ENCODE measurements at places on chromosomes 16 and 17.

GRCh38 chr17:78000341-78000740 is 41.8 kb downstream of the TNRC6C start:
- no peak for ATAC-seq

GRCh38 chr16:85670840-85671239 is 17.9 kb downstream of the GINS2 start:
- ATAC-seq = no peak

GRCh38 chr16:49049191-49049590 is 232.4 kb downstream of the CBLN1 start:
- no peak for ATAC-seq

GRCh38 chr16:51556694-51557340 is 405.7 kb upstream of the SALL1 start:
- ATAC-seq = peak; percentile 60

- ATAC-seq = no peak
These were observed 25.2 kb downstream of the ZDHHC7 start for GRCh38 chr16:84986102-84986501.

GRCh38 chr17:68184141-68184571 is 63.7 kb upstream of the AMZ2 start:
- peak; percentile 49 for ATAC-seq

- peak; percentile 40 for ATAC-seq
These were observed 1.6 kb downstream of the TMC8 start for GRCh38 chr17:78132084-78132676.

- ATAC-seq = peak; percentile 73
These were observed 3.8 kb upstream of the HAP1 start for GRCh38 chr17:41738077-41738800.

DNA sequence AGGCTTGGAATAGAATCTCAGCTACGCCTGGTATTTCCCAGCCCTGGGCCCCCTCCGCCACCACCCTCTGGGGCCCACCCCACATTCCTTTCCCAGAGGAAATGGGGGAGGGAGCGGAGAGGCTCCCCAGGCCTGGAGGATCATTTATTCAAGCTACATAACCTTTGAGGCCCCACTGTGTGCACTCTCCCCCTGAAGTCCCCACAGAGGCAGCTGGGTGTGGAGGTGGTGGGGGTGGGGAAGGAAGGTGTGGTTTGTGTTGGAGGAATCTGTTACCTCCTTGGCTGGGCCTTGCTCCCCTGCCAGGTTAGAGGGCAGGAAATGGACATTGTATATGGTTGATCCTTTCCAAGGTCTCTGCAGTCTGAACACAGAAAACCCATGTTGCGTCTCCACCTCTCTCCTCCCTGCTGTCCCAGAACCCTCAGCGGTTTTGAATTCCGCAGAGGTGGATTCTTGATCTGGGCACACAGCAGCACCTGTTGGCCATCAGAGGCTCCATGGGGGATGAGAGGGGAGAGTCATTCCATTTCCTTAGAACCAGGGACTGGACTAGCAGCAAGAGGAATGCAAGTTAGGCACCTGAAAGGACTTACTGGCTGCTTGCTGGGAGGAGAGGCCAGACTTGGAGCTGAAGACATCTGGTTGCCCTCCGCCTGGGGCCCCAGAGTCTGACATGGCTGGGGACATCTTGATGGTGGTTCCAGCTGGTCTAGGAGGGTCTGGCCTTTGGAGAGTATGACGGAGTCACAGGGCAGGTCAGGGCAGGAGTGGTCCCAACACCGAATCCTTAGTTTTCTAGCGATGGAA is 23.0 kb downstream of the ARHGAP23 start:
- ATAC-seq = no peak

GRCh38 chr17:510226-510917 is 157.8 kb upstream of the RPH3AL start:
- ATAC-seq = no peak

- no peak for ATAC-seq
These were observed 5.0 kb upstream of the TRAF4 start for GRCh38 chr17:28738680-28739384.

DNA sequence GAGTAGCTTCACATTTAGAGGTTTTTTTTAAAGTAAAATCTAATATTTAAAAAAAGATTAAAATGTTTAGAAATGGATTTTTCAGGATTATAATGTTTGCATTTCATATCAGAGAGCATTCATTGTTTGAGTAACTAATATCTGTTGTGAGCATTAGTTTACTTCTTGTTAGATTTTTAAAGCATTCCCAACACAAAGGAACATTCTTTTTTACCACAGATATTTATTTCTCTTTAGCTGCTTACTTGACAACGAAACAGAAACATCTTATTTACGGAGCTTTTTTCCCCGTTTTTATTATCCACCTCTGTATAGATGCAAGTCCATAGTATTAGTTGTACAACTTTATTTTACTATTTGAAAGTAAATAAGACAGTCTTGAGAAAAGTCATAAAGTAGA is 53.0 kb downstream of the NFAT5 start:
- ATAC-seq = no peak

DNA sequence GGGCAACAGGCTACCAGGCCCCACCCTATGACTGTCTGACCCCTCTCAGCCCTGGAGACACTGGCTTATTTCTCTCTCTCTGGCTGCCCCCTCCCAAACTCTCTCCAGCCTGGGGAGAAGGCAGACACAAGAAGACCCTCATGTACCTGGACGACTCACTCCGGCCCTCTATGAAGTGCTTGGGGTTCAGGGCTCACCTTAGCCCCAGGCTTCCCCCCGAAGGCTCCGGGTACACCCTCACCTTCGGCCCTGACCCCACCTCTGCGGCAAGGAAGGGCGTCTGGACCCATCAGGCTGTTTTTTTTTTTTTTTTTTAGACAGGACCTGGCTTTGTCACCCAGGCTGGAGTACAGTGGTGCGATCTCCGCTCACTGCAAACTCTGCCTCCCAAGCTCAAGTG is 906 bp upstream of the CARMIL2 start:
- no peak for ATAC-seq

DNA sequence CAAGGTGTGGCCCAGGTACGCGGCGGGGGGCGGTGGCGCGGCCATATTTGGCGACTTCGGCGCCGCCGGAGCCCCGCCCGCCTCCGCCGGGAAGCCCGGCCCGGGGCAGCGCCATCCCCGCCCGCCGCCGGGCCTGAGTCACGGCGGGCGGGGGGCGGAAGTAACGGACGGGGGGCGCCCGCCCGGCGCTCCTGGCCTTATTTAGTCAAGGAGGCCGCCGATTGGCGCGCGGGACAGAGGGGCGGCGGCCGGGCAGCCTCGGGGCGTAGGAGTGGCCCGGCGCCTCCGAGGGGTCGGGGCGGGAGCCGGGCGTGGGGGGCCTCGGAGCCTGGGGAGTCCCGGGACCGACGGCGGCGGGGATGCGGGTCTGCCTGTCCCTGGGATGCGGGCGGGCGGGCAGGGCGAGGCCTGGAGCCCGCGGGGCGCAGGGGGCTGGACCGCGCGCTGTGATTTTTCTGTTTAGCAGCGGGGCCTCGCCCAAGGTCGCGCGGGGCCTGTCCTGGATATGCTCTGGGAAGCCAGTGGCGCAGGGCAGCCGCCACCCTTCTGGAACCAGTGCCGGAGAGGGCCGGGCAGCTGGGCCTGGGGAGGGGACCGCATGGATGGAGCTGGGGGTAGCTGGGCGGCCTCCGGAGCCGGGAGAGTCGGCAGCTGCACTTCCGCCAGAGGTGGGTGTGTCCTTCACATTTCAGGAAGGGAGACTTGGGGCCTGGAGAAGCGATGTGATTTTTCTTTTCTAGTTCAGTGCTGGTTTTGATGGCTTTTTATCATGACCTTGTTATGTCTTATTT is 2.3 kb upstream of the ACTG1 start:
- peak; percentile 47 for ATAC-seq

GRCh38 chr16:27224271-27224737 is 21.0 kb downstream of the KDM8 start:
- ATAC-seq = no peak

DNA sequence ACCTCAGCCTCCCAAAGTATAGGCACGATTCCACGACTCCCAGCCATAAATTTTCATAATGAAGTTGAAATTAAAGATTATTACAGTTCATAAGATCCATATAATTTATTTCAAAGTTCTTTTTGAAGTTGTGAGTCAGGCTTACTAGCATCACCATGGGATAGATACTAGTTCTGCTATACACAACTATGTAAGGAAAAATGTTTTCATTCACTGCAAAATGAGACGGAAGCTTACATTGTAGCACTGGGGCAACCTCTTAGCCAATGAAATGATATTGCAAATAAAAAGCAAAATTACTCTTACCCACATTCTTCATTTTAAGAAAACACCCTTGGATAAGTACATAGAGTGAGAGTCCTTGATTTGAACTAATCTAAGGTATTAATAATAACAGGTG is 18.8 kb upstream of the MARCHF10 start:
- no peak for ATAC-seq

- ATAC-seq = peak; percentile 42
These were observed 17.1 kb downstream of the ST6GALNAC1 start for GRCh38 chr17:76626442-76626841.

GRCh38 chr16:79715061-79715460 is 114.5 kb upstream of the MAF start:
- no peak for ATAC-seq

GRCh38 chr17:2067048-2067561 is 12.2 kb downstream of the HIC1 start:
- ATAC-seq = no peak

DNA sequence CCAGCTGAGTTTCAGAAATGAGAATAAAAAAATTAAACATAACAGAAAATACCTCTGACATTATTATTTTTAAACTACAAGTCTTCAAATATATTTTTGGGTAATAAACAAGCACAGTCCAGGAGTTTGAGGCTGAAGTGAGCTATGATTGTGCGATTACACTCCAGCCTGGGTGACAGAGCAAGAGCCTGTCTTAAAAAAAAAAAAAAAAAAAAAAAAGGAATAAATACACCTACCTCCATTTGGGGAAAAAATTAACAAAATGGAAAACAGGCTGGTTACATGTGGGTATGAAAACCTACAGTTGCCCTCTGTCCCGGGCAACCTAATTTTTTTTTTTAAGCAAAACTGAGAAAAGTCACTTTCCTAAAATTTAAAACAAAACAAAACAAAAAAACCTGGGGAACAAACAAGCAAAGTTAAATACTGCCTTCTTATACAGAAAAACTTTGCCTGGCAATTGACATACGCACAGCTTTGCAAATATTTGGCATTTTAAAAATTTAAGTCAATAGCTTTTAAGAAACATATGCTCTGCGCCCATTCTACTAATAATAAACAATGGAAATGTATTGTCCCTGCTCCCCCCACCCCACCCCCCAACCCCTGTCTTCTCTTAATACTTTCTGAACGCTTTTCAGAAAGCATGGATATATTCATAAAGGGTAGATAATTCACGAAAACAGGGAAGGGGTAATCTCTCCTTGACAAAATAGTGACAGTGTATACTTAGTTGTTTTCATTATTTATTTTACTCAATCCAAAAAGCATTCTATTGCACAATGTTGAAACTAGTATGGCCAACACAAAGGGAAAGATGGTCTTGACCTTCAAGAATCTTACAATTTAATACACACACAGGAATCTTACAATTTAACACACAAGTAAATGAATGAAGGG is 81.3 kb downstream of the STH start:
- ATAC-seq = no peak

DNA sequence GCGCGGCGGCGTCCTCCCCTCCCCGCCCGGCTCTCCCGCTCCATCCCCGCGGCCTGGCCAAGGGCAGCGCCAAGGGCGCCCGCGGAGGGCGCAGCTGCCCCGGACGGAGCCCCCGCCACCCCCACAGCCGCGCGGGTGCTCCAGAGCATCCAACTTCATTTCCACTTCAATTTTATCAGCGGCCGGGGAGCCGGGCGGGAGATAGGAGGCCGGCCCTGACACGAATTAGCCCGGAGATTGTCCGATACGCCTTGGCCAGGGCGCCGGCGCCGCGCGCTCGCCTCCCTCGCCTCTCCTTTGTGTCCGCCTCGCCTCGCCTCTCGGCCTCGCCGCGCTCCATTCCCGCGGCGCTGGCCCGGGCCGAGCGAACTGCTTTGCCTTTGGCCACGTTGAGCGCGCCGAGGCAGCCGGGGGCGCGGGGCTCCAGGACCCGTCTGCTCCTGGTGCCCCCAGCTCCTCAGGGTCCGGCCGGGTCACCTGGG is 129.1 kb upstream of the LHX1 start:
- no peak for ATAC-seq

- peak; percentile 78 for ATAC-seq
These were observed 8.2 kb downstream of the TUBG2 start for GRCh38 chr17:42667088-42667951.

GRCh38 chr17:66506641-66507040 is 204.2 kb downstream of the PRKCA start:
- no peak for ATAC-seq

DNA sequence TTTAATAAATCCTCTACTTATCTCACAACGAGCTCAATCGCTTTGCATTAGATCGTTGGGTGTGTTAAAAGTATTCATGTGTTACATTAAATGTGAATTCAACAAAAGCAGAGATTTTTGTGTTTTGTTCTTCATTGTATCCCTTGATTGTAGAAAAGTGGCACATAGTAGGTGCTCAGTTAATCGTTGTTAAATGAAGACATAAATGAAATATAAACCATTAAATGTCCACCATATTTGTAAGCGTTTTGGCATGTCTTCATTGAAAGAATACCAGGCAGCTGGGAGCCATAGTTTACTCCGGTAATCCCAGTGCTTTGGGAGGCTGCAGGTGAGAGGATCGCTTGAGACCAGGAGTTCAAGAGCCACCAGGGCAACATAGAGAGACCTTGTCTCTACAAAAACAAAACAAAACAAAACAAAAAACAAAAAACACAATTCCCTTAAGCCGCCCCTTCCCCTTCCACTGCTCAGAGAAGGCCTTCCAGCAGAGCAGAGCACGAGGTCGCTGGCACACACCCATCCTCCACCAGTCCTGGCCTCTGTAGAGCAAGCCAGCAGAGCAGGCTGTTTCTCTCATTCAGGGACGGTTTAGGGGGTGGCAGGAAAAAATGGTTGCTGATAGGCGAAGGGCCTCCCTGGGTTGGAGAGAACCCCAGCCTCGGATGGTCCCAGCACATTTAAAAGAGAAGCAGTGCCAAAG is 673 bp upstream of the CHD9 start:
- ATAC-seq = peak; percentile 38

- ATAC-seq = no peak
These were observed 40.4 kb downstream of the PITPNC1 start for GRCh38 chr17:67417507-67417906.

DNA sequence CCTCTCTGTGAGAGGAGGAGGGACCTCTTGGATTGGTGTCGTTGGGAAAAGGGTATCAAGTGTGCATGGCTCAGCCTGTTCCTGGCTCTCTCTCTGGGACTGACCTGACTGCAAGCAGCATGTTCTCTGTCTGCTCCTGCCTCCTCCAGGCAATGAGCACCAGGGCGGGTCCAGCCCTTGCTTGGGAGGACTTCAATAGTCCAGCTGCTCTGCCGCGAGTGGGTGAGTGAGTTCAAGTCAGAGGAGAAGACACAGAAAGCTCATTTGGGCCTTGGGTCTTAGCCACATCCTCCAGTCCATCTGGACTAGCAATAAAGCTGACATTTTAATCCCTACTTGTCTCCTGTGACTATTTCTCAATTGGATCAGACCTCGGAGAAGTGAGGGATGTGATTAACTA is 25.2 kb upstream of the TNS4 start:
- ATAC-seq = no peak
